ENCODE measurements at places on chromosomes 7 and 10. TPM values are rescaled to one million over a fixed set of nuclear protein-coding genes. Genes with fewer than 3 reads are reported as not detected.

Gene ASB4
- not detected for polyA plus RNA-seq

Gene TMEM273
- polyA plus RNA-seq: 51.7 TPM

Gene SFTPA1
- polyA plus RNA-seq: not detected

Gene C10orf62
- polyA plus RNA-seq: not detected

Gene ZNF277
- 20.6 TPM for polyA plus RNA-seq

Gene RARRES2
- not detected for polyA plus RNA-seq

Gene FRAT1
- polyA plus RNA-seq: 13.3 TPM

Gene SEMA3C
- polyA plus RNA-seq: not detected

Gene OR2A5
- polyA plus RNA-seq: not detected

DNA sequence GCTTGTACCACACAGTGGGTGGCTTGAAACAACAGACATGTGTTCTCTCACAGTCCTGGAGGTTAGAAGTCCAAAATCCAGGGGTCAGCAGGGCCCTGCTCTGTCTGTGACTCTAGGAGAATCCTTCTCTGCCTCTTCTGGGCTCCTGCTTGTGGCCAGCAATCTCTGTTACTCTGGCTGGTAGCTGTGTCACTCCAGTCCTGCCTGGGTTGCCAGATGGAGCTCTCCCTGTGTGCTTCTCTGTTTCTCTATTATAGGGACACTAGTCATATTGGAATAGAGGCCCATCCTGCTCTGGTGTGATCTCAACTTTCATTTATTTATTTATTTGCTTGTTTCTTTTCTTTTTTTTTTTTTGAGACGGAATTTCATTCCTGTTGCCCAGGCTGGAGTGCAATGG lies 276.6 kb upstream of the GALNT17 start:
- H3K27ac ChIP-seq: no peak overlapping the region
- H3K4me3 ChIP-seq: no peak overlapping the region
- no peak for DNase-seq

DNA sequence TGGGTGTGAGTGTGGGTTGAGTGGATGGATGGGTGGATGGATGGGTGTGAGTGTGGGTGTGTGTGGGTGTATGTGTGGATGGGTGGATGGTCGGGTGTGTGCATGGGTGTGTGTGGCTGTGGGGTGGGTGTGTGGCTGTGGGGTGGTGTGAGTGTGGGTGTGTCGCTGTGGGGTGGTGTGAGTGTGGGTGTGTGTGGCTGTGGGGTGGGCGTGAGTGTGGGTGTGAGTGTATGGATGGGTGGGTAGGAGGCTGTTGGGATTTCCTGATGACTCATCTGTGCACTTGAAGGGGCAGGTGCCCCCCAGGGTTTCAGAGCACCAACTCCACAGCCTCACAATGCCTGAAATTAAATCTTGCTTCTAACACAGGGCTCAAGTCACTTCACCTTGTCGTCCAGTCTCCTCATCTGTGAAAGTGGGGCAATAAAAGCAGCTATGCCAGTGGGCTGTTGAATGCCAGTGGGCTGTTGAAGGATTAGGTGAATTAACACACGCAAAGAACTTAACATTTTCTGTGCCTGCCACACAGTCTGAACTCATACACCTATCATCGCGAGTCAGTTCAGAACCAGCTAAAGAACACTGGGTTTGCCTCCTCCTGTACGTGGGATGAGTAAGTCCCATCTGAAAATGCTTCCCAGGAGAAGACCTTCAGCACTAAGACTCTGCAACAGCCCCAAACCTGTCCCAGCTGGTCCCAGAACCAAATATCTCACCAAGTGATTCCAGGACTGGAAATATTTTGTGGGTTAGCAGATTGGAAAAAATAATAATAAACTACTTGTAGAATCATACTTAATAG lies 32.0 kb downstream of the SFMBT2 start:
- H3K36me3 ChIP-seq: peaks cover 14% of the 10 kb centered on the region
- no peaks in the 10 kb centered on the region for H3K27me3 ChIP-seq
- H3K4me3 ChIP-seq: no peak overlapping the region
- DNase-seq: peak; percentile 8
- no peak overlapping the region for H3K27ac ChIP-seq
- peaks cover 13% of the 10 kb centered on the region for H3K4me1 ChIP-seq

GRCh38 chr7:44052771-44053365 lies 8.4 kb downstream of the DBNL start:
- no peak overlapping the region for H3K27ac ChIP-seq
- peaks cover 54% of the 10 kb centered on the region for H3K4me1 ChIP-seq
- H3K27me3 ChIP-seq: no peaks in the 10 kb centered on the region
- no peak overlapping the region for H3K4me3 ChIP-seq
- H3K36me3 ChIP-seq: peaks cover 65% of the 10 kb centered on the region

DNA sequence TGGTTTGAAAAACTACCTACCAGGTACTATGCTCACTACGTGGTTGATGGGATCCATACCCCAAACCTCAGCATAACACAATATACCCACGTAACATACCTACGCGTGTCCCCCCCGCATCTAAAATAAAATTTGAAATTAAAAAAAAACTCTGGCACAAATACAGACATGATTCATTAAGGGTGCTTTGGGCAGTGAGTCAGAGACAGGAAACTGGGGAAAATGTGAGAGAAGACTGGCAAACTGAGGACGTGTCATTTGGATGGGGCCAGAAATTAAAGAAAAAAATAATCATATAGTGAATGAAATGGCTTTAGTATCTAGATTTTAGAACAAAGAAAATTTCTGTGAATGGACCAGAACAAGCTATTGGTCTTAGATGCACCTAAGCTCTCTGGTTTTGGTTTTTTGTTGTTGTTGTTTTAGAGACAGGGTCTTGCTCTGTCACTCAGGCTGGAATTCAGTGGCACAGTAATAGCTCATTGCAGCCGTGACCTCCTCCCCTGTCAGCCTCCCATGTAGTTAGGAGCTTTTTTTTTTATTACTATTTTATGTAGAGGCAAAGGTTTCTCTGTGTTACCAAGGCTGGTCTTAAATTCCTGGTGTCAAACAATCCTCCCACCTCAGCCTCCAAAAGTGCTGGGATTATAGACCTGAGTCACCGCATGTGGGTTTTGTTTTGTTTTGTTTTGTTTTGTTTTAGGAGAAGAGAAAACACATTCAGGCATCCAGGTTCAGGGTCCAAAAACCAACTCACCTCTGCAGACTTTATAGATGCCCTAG lies 5.9 kb upstream of the PRSS58 start:
- no peaks in the 10 kb centered on the region for H3K27me3 ChIP-seq
- no peaks in the 10 kb centered on the region for H3K4me1 ChIP-seq
- no peak for DNase-seq
- H3K27ac ChIP-seq: no peak overlapping the region
- H3K4me3 ChIP-seq: no peak overlapping the region

- peaks cover 5% of the 10 kb centered on the region for H3K36me3 ChIP-seq
- no peak overlapping the region for H3K27ac ChIP-seq
- peaks cover 2% of the 10 kb centered on the region for H3K4me1 ChIP-seq
- no peak for DNase-seq
- no peaks in the 10 kb centered on the region for H3K27me3 ChIP-seq
- H3K4me3 ChIP-seq: no peak overlapping the region
Observed at GRCh38 chr7:140384894-140385545, 13.3 kb downstream of the SLC37A3 start.

DNA sequence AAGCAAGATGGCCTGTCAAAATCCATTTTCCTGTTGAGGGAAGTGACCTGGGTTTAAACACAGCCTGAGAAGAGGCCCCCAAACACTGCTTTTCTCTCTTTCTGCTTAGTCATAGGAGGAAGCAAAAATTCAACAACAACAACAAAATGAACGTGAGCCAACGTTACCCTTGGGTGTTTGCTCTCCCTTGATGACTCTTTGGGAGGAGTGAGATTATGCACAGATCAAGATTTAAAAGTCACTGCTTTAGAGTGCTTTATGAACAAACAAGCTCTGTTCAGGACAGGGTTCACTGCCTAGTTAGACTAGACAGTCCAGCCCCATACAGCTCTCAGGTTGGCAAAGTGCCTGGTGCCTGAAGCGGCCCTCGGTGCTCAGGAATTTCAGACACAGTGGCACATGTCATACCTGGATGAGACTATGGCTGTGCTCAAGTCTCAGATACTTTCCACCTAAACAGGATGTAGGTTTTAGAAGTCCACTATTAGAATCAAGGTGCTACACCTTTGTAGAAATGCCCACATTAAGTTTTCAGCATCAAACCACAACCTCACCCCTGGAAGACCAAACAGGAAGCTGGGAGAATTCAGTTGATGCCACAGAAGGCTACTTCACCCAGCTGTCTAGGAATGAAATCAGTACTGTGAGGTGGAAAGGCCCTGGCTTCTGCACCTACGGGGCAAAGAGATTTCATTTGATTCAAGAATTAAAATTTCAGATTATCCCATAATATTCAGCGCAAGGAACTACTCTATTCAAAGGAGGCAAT lies 38.7 kb downstream of the DENND11 start:
- peaks cover 14% of the 10 kb centered on the region for H3K36me3 ChIP-seq
- H3K27ac ChIP-seq: no peak overlapping the region
- H3K27me3 ChIP-seq: no peaks in the 10 kb centered on the region
- no peak for DNase-seq
- no peak overlapping the region for H3K4me3 ChIP-seq

GRCh38 chr7:4675771-4676367 lies 6.2 kb upstream of the FOXK1 start:
- no peaks in the 10 kb centered on the region for H3K27me3 ChIP-seq
- H3K4me3 ChIP-seq: no peak overlapping the region
- H3K27ac ChIP-seq: no peak overlapping the region
- DNase-seq: no peak
- no peaks in the 10 kb centered on the region for H3K4me1 ChIP-seq
- no peaks in the 10 kb centered on the region for H3K36me3 ChIP-seq

- peaks cover 19% of the 10 kb centered on the region for H3K4me1 ChIP-seq
- H3K27ac ChIP-seq: no peak overlapping the region
- DNase-seq: no peak
- H3K27me3 ChIP-seq: no peaks in the 10 kb centered on the region
- no peaks in the 10 kb centered on the region for H3K36me3 ChIP-seq
Observed at GRCh38 chr7:132461032-132461592, 115.2 kb downstream of the PLXNA4 start.

DNA sequence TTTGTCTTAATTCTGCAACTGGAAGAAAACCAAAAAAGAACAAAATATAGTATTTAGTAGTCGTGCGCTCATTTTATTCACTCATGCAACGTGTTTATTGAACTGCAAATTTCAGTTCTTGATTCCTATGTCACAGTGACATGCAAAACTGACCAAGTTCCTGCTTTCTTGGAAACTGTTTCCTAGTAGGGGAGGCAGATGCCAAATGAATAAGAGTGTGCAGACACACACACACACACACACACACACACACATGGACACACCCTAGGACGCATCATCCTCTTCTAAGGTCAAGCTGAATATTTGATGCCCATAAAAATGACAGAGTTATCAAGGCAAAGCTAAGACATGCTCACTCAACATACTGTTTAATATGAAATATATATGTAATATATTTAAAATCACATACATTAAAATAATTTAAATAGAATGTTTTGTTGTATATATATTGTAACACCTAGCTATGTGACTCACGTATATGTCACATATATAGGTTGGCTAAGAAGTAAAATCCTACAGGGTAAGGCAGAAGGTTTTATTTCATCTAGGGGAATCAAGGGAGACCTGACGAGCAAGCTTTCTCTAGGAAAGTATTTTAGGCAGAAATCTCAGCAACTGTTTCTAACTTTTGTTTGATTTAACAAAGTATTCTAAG lies 79.6 kb downstream of the SVIL start:
- no peaks in the 10 kb centered on the region for H3K27me3 ChIP-seq
- no peak for DNase-seq
- no peaks in the 10 kb centered on the region for H3K4me1 ChIP-seq
- no peak overlapping the region for H3K4me3 ChIP-seq

- H3K4me1 ChIP-seq: peaks cover 34% of the 10 kb centered on the region
- no peak for DNase-seq
- no peaks in the 10 kb centered on the region for H3K36me3 ChIP-seq
- H3K27ac ChIP-seq: peak overlapping the region; percentile 75
- H3K4me3 ChIP-seq: peak overlapping the region; percentile 69
- no peaks in the 10 kb centered on the region for H3K27me3 ChIP-seq
Observed at GRCh38 chr10:23437963-23438546, 820 bp upstream of the OTUD1 start.

GRCh38 chr10:22657024-22657423 lies 57.4 kb downstream of the PIP4K2A start:
- H3K36me3 ChIP-seq: no peaks in the 10 kb centered on the region
- no peaks in the 10 kb centered on the region for H3K27me3 ChIP-seq
- no peak for DNase-seq

DNA sequence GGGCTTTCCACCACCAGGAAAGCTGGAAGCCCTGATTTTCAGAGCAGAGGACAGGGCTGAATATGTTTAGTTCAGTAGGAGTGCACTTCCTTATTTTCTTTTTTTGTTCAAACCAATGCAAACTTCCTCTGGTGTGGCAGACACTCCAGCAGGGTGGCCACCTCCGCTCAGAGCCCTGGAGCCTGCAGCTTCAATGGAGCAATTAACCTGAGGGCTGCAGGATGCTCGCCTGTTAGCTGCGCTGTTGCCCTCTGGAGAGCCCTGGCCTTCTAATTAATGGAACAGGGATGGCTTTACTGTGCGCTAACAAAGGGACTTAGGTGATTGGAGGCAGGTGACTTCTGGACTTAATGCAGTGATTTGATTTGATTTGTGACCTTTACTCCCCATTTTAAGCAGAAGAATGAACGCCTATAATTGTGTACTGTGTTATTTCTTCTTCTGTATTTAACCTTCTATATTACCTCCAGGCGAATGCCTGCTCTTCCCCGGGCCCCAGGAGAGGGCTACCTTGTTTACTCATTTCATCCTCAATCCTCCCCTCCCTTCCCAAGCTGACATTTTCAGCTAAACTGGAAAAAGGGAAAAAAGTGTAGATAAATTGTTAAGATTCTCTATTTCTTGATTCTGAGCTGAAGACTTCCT lies 123.0 kb upstream of the CTBP2 start:
- DNase-seq: no peak
- no peak overlapping the region for H3K27ac ChIP-seq
- H3K27me3 ChIP-seq: no peaks in the 10 kb centered on the region
- H3K4me1 ChIP-seq: no peaks in the 10 kb centered on the region
- H3K4me3 ChIP-seq: no peak overlapping the region
- no peaks in the 10 kb centered on the region for H3K36me3 ChIP-seq

- H3K36me3 ChIP-seq: no peaks in the 10 kb centered on the region
- DNase-seq: peak; percentile 83
- H3K4me1 ChIP-seq: peaks cover 21% of the 10 kb centered on the region
Observed at GRCh38 chr7:151631953-151632749, 112.5 kb upstream of the RHEB start.

Measured in CD8-positive, alpha-beta memory T cell (primary cell).